ENCODE measurements at places on chromosomes 7 and 10.
A peak's percentile ranks its signal among the peaks of the same experiment; 100 is the strongest.

DNA sequence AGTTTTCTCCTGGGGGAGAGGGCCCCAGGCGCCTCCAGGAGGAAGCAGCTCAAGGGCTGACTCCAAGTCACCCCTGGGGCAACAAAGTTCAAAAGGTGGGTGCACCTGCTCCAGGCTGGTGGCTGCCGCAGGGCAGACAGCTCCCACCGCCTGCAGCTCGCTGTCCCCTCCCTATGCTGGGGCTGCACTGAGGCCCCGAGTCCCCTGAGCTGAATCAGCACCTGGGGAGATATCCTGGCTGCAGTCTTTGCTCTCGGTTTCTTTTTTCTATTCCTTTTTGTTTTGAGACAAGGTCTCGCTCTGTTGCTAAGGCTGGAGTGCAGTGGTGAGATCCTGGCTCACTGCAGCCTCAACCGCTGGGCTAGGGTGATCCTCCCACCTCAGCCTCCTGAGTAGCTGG, 183.4 kb downstream of the DNAJB6 start:
- DNase-seq: no peak

GRCh38 chr7:42017349-42017986, 219.5 kb downstream of the GLI3 start:
- no peak for DNase-seq

- no peak for DNase-seq
Measured at GRCh38 chr7:50957855-50958254, 175.2 kb upstream of the GRB10 start.

DNA sequence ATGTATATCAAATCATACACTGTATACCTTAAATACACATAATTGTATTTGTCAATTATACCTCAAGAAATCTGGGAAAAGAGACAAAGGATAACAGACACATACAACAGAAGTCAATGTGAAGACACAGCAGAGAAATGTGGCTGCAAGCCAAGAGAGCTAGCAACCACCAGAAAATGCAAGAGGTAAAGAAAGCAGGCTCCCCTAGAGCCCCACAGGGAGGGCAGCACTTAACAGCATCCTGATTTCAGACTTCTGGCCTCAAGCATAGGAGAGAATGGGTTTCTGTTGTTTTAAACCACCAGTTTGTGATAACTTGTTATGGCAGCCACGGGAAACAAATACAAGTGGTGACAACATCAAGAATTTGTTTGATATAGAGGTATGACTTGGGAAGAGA, 1197.2 kb downstream of the SORCS1 start:
- no peak for DNase-seq

- DNase-seq: no peak
Measured at GRCh38 chr10:119176166-119176565, 2.4 kb downstream of the PRDX3 start.

DNA sequence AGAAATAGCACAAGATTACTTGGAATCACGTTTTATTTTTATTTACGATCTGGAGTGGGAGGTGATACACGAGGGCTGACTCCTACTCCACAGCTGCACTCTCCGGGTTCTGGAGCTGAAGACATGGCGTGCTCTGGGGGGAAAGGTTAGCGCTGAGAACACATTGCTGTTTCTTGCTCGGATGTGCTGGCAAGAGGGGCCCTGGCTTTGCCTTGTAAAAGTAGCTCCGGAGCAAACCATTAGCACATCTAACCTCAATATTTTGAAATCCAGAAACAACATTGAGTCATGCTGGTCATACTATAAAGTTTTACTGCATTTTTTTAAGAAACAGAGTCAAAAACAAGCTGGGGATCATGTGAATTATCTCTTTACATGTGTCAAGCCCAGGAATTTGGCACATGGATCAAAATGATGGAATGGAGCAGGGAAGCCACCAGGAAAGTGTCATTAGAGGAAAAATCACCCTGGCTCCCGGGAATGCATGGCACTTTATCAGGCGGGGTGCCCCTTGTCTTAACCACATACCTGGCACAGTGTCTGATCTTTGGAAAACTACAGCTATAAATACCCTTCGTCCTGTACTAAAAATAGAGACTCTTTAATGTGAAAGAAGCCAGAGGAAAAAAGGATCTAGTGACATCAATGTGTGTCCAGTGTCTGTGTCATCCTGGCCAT, 31.6 kb upstream of the LYZL1 start:
- peak; percentile 28 for DNase-seq

DNA sequence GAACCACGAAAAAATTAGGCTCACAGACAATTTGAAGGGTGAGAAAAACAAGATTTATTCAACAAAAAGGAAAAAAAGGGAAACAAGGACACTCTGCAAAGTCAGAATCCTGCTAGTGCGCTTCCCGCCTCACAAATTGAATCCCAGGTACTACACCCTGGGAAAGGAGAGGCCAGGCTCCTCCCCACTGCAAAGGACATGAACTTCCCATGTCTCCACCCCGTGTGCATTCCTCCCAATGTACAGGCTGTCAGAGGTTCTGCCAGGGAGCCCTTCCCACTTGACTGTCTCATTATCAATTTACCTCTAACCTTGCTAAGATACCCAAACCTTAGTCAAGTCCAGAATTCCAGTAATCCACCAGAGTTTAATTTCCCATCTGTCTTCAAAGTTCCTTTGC, 70.4 kb upstream of the CDK1 start:
- no peak for DNase-seq
